ENCODE measurements at places on chromosomes 3 and 15. TPM values are rescaled to one million over a fixed set of nuclear protein-coding genes. Genes with fewer than 3 reads are reported as not detected.

The CLDN18 gene
- total RNA-seq, result not detected

GRCh38 chr3:45593708-45594601 lies 596 bp upstream of the LIMD1 start:
- H3K27ac ChIP-seq, result peak overlapping the region; percentile 52
- no peaks in the 10 kb centered on the region for H3K27me3 ChIP-seq
- peak; percentile 88 for DNase-seq

GRCh38 chr3:123635717-123636116 lies 50.9 kb upstream of the HACD2 start:
- no peaks in the 10 kb centered on the region for H3K36me3 ChIP-seq
- no peak overlapping the region for H3K27ac ChIP-seq
- H3K4me3 ChIP-seq, result no peak overlapping the region
- DNase-seq, result no peak
- H3K27me3 ChIP-seq, result no peaks in the 10 kb centered on the region

GRCh38 chr3:45798034-45798433 lies 1.7 kb upstream of the SLC6A20 start:
- no peak overlapping the region for H3K4me3 ChIP-seq
- H3K36me3 ChIP-seq, result no peaks in the 10 kb centered on the region
- no peak overlapping the region for H3K27ac ChIP-seq

GRCh38 chr3:188126934-188127333 lies 27.0 kb upstream of the LPP start:
- H3K4me3 ChIP-seq, result no peak overlapping the region
- no peaks in the 10 kb centered on the region for H3K36me3 ChIP-seq
- no peaks in the 10 kb centered on the region for H3K27me3 ChIP-seq
- H3K27ac ChIP-seq, result no peak overlapping the region
- no peaks in the 10 kb centered on the region for H3K4me1 ChIP-seq
- no peak for DNase-seq

GRCh38 chr15:56869573-56869972 lies 48.9 kb upstream of the TCF12 start:
- H3K4me1 ChIP-seq, result no peaks in the 10 kb centered on the region
- H3K4me3 ChIP-seq, result no peak overlapping the region
- no peaks in the 10 kb centered on the region for H3K27me3 ChIP-seq
- H3K27ac ChIP-seq, result no peak overlapping the region
- no peak for DNase-seq

Data from H1 (cell line).